Iris pigment epithelial cell (primary cell): ENCODE measurements at places on chromosomes 5 and 9.

- DNase-seq = peak; percentile 82
Observed at GRCh38 chr5:126780165-126780827, 3.4 kb downstream of the LMNB1 start.

DNA sequence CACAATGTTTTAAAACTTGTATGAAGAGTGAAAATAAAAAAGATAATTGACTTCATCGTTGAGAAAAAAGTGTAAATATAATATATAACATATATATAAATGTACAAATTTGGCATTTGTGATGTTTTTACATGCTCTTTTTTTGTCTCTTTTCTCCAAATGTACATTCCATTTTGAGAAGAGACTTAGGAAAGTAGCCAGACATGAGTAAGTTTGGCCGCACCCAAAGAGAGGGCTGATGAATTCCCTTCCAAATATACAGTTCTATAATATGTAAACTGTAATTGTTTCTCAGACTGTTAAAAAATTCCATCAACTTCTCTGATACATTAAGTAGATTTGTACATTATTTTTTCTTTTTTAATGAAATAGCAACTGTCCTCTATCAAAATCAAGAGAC is 193.2 kb upstream of the MAP3K1 start:
- no peak for DNase-seq

DNA sequence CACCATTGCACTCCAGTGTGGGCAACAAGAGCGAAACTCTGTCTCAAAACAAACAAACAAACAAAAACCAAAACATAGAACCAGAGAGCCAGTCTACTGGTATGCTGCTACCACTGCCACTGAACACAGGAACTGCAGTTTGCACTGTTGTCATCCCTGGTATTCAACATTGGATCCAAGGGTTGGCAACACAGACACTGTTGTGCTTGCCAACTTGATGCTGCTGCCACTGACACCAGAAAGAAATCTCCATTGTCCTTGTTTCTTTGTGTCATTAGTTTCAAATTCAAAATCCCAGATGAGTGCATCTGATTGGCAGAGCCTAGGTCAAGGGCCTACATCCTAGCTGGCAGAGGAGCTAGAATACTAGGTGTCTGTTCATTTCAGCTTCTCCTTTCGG is 16.2 kb downstream of the HINT1 start:
- no peak for DNase-seq

DNA sequence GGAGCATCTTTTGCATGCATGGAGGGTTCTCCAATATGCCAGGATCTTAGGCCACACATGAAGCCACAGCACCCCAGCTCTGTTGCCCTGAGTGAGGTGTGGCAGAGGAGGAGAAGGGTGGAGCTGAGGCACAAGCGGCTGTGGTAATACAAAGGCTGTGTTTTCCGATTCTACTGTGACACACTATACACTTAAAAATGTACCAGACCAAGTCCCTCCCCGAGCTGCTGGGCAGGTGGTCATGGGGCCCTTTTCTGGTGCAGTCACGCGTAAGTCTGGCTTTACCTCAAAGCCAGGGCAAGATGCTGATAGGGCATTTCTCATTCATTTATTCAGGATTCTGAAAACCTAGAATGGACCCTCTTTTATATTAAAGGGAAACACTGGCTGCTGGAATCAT is 3.7 kb downstream of the ADGRV1 start:
- DNase-seq = no peak

GRCh38 chr5:116563736-116564308 is 10.8 kb downstream of the SEMA6A start:
- DNase-seq = no peak

GRCh38 chr9:113690055-113690740 is 185.9 kb upstream of the ZNF618 start:
- no peak for DNase-seq

DNA sequence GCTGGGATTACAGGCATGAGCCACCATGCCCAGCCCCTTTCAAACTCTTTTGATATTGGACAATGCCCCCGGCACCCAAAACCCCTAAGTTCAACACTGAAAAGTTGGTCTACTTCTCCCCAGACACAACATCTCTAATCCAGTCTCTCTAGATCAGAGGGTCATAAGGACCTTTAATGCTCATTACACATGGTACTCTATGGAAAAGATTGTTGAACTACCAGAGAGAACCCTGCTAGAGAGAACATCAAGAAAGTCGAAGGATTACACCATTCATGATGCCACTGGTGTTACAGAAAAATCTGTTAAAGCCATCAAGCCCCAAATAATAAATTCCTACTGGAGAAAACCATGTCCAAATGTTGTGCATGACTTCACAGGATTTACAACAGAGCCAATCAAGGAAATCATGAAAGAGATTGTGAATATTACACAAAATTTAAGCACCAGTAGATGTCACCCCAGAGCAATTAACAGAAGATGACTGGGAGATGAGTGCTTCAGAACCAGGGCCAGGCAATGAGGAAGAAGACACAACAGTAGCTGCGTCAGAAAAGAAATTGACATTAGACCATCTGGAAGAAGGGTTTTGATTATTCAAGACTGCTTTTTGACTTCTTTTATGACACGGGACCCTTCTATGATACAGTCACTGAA is 28.3 kb upstream of the NIPAL4 start:
- peak; percentile 71 for DNase-seq

DNA sequence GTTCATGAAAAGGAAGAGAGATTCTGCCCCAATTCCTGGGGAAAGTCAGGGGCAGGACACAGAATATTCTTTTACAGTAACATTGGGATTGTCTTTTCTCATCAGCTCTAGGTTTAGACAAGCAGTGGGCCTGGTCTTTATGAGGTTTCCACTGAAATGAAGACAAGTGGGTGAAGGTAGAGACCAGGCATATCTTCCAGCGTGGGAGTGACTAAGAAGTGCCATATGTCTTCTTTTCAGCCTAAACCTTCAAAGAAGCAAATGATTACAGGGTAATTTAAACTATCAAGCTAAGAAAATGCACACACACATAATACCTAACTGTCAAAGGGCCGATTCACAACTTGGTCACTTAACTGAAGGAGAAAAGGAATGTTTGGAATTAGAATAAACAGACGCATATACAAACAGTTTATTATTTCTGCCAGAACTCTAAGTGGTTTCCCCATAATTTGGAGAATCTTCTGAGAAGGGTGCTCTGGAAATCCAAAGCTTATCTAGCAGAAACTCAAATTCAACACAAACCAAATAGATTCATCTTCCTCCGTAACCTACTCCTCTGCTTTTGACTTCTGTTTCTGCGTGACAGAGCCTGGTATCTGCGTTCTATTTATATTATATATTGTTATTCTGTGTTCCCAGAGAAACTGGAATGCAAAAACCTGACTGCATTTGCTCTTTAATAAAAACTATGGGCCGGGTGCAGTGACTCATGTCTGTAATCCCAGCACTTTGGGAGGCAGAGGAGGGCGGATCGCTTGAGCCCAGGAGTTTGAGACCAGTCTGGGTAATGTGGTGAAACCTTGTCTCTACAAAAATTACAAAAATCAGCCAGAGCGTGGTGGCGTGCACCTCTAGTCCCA is 22.0 kb upstream of the TEK start:
- DNase-seq = peak; percentile 87

GRCh38 chr5:104541141-104541785 is 978.7 kb upstream of the NUDT12 start:
- no peak for DNase-seq

DNA sequence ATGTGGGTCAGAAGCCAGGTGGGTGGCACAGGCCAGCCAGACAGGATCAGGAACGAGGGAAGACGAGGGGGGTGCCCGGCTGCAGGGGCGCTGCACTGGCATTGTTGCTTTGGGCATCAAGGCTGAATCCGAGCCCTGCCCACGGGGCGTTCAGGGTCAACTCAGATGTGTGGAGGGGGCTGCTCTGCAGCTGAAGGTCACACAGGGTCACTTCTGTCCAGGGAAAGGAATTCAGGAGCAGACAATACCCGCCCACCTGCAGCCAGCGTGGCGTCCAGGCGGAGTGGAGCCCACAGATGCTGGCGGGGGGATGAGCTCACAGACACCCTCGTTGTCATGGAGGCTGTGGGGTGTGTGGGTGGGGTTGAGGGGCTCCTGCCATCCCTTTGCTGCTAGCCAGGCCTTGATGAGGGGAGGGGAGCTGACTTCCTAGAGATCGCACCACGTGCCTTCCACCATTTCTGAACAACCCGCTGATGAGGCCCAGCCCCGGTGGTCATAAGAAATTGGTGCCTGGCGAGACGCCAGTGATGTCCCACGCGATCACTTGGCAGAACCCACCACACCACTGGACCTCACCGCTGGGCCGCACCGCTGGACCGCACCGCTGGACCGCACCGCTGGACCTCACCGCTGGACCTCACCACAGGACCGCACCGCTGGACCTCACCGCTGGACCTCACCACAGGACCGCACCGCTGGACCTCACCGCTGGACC is 31.2 kb downstream of the MRPL36 start:
- no peak for DNase-seq

- DNase-seq = peak; percentile 10
Observed at GRCh38 chr9:31740705-31741104, 643.7 kb upstream of the ACO1 start.

DNA sequence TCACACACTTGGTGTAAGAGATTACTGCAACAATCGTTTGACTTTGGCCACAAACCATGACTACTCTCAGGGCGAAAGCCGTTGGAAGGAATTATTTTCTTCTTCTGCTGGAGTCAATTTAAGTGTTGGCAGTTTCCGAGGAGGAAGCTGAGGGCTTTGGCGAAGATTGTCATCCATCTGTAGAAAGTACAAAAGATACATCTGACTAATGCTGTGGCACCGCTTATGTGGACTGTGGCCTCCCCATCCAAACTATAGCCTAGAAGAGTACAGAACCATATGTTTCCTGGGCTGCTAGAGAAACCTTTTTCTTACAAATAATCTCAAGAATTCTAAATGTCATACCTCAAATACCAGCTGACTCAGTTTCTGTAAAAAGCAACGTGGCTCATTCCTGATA is 7.4 kb downstream of the MTX3 start:
- DNase-seq = no peak

GRCh38 chr5:157076558-157076957 is 17.6 kb upstream of the HAVCR1 start:
- peak; percentile 41 for DNase-seq

GRCh38 chr9:31542384-31543055 is 841.9 kb upstream of the ACO1 start:
- DNase-seq = peak; percentile 90

GRCh38 chr9:81146241-81146640 is 543.1 kb downstream of the TLE1 start:
- DNase-seq = no peak
